Muscle of arm (tissue), 14 donors: ENCODE measurements at places on chromosomes 12 and 14. TPM values are rescaled to one million over a fixed set of nuclear protein-coding genes. Genes with fewer than 3 reads are reported as not detected.

GRCh38 chr12:109263439-109263838 is 45.6 kb downstream of the FOXN4 start:
- DNase-seq: no peak

- DNase-seq: no peak
Measured at GRCh38 chr12:116639765-116640164, 80.6 kb downstream of the MAP1LC3B2 start.

DNA sequence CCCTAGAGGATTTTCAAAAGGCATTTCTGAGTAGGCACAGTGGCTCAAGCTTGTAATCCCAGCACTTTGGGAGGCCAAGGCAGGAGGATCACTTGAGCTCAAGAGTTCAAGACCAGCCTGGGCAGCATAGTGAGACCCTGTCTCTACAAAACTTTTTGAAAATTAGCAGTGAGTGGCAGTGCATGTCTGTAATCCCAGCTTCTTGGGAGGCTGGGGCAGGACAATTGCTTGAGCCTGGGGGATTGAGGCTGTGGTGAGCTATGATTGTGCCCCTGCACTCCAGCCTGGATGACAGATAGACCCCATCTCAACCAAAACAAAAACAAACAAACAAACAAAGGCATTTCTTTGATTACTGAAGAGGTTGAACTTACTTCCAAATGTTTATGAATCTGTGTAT is 201.4 kb downstream of the KIF26A start:
- no peak for DNase-seq

DNA sequence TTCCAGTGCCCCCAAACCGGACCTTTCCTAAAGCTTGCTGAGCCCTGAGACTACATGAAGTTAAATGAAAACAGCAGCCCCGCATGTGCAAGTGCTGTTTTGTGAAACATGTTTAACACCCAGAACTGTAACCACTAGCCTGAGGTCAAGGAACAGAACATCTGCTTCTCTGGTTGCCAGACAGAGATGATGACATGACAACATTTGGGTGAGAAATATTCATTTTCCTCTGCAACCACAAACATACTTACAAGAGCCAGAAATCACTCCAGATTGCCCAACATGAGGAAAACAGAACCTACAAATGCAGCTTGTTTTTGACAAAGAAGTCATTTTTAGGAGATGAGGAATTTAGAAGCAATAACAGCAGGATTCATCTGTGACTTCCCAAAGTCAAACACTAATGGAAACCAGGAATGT is 110.4 kb downstream of the BCAT1 start:
- DNase-seq: peak; percentile 46

DNA sequence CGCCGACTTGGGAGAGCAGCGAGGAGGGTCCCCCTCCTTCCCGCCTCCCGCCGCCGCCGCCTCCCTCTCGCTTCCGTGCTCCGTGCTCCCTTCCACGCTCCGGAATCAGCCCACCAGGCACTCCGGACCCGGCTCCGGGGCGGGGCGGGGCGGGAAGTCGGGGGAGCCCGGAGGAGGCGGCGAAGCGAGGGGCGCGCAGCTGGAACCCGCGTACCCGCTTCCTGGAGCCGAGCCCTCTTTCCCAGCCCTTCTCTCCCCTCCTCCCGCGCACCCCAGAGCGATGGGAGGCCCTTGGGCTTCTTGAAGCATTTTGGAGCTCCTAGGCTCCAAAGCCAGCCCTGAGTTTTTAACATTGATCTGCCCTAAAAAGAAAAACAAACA is at the start of gene SYNDIG1L:
Gene SYNDIG1L, minus strand, starts transcription at position 9 of the 381 bp plus-strand sequence. CDS start 16,466 bp downstream, outside the sequence.
- DNase-seq: no peak

DNA sequence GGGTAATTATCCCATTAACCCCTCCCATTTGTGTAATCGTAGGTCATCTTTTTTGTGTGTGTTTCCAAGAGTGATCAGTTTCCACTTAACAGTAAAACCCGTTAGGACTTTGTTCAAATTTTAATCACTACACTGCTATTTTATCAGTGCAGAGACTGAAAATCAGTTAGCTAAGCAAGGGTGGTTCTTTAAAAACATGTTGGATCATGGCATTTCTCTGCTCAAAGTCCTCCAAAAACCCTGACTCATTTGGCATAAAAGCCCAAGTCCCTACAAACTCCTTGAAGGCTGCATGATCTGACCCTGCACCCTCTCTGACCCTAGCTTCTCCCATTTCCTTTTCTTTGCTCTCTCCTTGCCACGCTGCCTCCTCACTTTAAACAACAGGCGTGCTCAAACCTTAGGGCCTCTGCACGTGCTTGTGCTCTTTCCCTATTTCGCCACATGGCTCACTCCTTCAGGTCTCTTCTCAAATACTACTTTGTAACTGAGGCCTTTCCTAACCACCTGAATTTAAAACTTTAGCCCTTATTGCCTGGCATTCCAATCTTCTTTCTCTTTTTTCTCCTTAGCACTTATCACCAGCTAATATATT is 13.2 kb upstream of the OVCH1 start:
- no peak for DNase-seq

- peak; percentile 34 for DNase-seq
Measured at GRCh38 chr14:102759456-102760187, 17.6 kb upstream of the TRAF3 start.

DNA sequence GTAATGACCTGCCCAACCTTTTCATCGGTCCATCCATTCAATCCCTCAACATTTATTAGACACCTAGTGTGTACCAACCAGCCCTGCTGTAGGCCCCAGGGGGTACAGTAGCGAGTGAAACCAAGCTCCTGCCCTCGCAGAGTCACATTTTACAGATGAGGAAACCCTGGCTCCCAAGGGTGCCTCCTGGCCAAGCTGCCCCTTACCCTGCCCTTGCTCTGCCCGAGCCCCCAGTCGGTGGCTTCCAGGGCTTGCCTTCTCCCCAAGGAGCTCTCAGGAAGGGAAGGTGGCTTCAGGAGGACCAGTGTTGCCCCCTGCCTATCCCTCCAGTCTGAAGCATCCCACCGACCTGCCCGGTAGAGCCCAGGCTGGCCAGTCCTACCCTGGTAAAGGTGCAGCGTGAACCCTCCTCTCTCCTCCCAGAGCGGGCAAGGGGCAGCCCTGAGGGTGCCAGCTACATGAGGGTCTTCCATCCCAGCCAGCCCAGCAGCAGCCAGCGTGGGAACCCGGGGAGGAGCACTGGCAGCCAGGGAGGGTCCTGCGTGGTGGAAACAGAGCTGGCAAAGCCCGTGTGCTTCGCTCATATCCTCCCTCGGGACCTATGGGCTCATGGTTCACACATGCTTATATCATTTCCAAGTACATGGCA is 670 bp upstream of the BEGAIN start:
- no peak for DNase-seq

DNA sequence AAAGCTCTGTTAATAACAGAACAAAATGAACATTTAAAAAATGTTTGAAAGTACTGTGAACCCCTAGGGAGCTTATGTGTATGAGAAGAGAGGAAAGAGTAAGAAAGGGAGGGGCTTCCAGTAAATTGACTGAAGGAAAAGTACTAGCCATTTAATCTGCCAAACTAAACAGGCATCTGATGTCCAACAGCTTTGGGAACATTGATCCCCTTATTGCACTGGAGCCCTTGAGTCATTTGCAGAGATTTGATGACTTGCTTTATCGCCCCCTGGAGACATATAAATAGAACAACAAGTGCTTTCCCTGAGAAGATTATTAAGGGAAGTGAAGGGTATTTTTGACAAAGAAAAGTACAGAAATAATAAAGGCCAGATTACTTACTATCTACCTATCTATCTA is 319.3 kb upstream of the NOVA1 start:
- DNase-seq: peak; percentile 48

GRCh38 chr14:68535404-68536017 is 257.4 kb downstream of the ZFP36L1 start:
- DNase-seq: no peak

GRCh38 chr12:65958456-65958855 is 134.2 kb downstream of the HMGA2 start:
- no peak for DNase-seq

GRCh38 chr14:50335389-50335788 is 23.3 kb downstream of the DMAC2L start:
- peak; percentile 82 for DNase-seq

DNA sequence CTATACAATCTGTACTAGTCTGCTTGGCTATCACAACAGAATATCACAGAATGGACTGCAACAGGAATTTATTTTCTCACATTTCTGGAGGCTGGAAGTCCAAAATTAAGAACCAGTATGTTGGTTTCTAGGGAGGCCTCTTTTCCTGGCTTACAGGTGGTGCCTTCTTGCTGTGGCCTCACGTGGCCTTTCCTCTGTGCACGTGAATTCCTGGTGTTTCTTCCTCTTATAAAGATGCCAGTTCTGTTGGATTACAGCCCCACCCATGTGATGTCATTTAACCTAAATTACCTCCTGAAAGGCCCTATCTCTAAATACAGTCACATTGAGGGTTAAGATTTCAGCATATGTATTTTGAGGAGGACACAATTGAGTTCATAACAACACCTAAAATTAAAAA is 32.1 kb upstream of the C2CD5 start:
- DNase-seq: no peak

Gene OSGEP
- polyA plus RNA-seq: 47.5 TPM

- DNase-seq: no peak
Measured at GRCh38 chr12:43241986-43242385, 310.0 kb downstream of the ADAMTS20 start.

Gene FAM181A
- polyA plus RNA-seq: not detected

GRCh38 chr12:123171967-123172366 is 21.1 kb upstream of the PITPNM2 start:
- no peak for DNase-seq

DNA sequence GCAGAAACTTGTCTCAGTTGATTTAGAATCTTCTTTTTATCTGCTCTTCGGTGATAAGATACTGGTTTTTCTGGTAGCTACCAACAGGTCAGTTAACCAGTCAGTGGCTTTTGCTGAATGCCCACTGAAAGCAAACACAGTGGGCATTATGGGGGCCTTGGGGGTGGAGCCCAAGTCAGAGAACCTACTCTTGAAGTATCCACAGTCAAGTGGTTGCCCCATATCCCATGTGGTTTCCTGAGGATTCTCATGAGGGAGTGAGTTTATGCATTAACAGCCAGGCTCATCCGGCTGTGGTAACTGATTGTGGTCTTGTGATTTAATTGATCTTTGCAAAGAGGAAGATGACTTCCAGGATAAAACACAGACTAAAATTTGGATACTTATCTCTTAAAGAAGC is 83.7 kb downstream of the ST8SIA1 start:
- no peak for DNase-seq

DNA sequence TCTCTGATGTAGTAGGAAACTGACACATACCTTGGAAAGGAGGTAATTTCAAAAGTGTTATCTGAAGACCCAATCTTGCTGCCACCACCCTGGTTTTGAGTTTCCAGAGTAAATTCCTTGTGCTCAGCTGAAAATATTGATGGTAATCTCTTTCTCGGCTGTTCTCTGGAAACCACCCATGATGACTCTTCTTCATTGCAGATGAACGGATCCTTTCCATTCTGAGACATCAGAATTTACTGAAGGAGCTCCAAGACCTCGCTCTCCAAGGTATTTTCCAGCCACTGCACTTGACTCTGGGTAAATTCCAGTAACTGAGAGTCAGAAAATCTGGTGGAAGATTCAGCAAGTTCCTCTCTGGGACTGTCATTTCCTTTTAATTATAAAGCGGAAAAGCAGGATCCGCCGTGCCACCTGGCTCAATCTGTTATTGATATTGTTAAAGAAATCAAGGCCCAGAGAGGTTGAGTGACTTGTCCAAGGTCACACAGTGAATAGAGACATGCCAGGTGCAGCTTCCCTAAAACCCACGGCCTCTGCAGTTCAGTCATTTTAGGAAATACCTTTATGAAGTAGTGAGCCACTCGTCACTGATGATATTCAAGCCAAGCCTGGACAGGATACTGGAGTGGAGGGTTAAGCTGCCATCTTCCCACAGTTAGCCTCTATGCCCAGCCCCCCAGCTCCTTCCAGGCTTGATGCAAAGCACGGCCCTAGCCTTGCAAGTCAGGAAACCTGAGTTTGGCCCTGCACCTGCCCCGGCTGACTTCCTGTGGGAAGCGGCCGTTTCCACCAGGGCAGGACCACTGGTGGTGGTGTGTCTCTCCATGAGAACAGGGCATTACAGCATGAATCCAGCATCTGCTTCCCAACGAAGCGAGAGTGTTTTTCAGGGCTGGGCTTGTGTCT is 4.7 kb downstream of the CHGA start:
- no peak for DNase-seq

Gene SERPINA5
- 0.27 TPM for polyA plus RNA-seq

Gene KRT75
- not detected for polyA plus RNA-seq

Gene KLHDC2
- polyA plus RNA-seq: 72.3 TPM

DNA sequence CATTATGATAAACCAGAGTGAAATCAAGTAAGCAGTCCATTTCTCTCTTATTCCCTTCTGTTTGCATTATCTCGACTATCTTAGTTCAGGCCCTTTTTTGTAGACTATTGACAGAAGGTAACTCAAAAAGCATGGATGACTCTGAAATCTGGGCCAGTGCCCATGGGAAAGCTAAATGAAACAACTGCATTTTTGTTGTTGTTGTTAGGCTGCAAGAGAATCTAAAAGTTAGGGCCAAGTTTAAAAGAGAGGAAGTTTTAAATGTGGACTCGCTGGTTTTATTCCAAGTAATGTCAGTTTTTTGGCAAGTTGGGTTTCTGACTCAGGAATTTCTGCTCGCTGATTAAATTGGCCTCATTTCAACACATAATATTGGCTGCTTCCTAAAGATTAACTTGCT is 201.1 kb downstream of the PIK3C2G start:
- peak; percentile 87 for DNase-seq

- DNase-seq: no peak
Measured at GRCh38 chr12:93453633-93454032, 11.9 kb upstream of the UBE2N start.

- DNase-seq: peak; percentile 15
Measured at GRCh38 chr14:21267886-21268616, 1.2 kb downstream of the HNRNPC start.

Gene RNASE3
- polyA plus RNA-seq: not detected

- DNase-seq: no peak
Measured at GRCh38 chr14:100810435-100810834, 15.5 kb upstream of the MEG3 start.

Gene CCDC198
- polyA plus RNA-seq: 0.91 TPM

DNA sequence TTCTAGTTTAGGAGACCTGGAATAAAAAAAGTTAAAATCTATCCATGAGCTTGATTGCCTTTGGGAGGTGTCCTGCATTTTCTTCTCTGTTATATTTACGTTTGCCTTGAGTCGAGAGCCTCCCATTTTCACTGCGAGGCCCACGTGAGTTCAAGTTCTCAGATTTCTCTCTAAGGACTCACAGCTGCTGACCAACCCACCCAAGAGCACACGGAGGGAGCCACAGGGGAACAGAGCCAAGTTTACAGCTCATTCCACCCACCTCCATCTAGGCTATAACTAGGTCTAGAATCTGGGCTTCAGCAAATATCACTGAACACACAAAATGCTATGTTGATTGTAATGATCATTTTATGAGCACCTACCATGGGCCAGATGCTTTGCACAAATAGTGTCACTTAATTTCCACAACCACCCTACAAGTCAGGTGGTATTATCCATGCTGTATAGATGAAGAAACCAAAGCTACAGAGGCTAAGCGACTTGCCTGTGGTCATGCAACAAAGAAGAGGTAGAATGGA is 16.7 kb downstream of the ALDH1L2 start:
- DNase-seq: no peak

GRCh38 chr14:100074431-100075100 is 9.3 kb downstream of the EVL start:
- DNase-seq: no peak
